ENCODE measurements at places on chromosomes 1 and 21.

DNA sequence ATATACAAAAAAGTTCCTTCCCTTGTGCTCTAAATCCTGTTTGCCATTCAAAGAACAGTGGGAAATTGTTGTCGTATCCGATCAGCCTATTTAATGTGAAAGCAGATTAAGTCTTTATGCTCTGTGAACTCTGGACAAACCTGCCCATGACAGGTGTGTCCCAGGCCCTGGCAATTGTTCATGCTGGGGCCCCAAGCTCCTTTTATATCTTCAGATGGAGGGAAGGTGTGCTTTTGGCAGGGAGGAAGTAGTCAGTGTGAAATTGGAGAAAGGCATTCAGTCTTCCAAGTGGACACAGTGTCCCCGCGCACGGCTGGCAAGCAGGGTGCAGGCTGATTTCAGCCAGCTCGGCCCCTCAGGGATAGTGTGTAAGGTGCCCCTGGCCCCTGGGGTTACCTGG, 135.1 kb upstream of the F3 start:
- DNase-seq = no peak

DNA sequence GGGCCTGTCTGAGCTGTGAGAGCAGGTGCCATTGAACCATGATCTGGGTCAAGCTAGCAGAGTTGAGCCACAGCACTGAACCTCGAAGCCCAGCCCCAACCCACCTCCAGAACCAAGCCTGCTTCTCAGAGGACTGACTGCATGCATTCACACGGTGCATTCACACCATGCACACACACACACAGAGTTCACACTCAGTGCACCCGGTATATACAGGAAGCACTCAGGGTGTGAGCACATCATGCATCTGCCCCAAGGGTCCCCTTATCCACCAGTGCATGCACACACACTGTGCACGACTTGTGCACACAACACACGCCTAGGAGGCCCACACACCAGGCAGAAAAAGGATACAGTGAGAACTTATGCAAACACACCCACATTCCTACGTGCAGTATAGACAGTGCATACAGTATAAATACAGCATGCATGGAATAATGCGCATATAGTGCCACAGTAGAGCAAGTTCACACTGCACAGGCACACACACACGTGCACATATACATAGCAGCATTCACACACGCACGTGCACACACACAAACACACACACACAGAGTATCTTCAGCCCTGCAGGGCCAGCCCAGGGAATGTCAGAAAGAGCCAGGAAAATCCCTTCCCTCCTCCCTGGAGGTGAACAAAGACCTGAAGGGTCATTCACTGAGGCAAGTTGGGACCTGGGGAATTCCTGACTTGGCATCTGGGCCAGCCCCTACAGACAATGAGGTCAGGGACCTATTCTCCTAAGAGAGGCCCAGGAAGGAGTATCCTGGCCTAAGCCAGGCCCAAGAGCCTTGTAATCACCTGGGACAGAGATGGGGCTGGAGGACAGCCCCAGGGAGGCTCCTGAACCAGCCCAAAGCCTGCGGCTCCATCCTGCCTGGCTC, 42.1 kb downstream of the CAMK2N1 start:
- DNase-seq = no peak

DNA sequence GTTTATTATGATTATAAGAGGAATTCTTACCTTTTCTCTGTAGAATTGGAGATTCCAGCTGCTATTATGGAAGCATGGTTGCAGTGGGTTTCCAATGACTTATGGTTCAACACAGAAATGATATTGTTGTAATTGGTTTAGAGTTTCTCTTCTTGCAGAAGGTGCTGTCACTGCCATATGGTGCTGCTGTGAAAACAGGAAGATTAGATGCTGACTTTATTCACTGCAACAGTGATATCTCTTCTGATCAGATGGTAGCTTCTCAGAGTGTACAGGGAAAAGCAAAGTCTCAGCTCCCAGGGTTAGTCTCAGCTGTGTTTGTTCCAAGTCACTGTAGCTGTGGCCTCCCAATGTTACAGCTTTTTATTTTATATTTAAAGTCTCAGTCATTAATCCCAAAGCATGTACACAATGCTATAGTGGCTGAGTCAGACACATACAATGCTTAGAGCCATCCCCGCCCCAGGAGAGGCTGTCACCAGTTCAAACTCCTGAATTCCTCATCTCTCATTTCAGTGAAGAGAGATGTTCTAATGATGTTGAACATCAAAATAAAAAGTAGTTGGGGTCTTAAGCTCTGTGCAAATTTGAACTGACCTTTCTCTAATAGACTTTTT, 42.7 kb upstream of the RGS2 start:
- no peak for DNase-seq

DNA sequence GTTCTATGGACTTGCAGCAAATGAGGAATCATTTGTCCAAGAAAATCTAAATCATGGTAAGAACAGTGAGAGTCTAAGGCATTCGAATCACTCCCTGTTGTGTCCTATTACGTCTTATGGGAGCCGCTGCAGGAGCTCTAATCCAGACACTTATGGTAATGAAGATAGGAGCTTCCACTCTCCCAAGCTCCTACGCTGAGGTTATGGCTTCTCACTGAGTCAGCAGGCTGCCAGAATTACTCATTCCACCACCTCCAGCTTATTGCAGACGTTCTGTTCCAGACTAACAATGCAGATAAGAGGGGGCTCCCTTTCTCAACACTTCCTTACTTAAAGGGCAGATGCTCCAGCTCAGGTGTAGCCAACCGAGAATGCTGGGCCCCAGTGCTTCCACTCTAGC, 212.6 kb downstream of the GREM2 start:
- DNase-seq = no peak

- no peak for DNase-seq
Measured at GRCh38 chr1:9892563-9893528, 17.2 kb downstream of the CTNNBIP1 start.

GRCh38 chr1:208787219-208787618, 543.0 kb upstream of the PLXNA2 start:
- no peak for DNase-seq

GRCh38 chr1:116907351-116907750, 2.4 kb upstream of the PTGFRN start:
- no peak for DNase-seq

- DNase-seq = no peak
Measured at GRCh38 chr1:81801651-81802456, 1.1 kb downstream of the ADGRL2 start.

GRCh38 chr1:203060115-203060514, 25.7 kb downstream of the MYOG start:
- no peak for DNase-seq

- DNase-seq = no peak
Measured at GRCh38 chr1:57132993-57133622, 167.3 kb upstream of the C8B start.

DNA sequence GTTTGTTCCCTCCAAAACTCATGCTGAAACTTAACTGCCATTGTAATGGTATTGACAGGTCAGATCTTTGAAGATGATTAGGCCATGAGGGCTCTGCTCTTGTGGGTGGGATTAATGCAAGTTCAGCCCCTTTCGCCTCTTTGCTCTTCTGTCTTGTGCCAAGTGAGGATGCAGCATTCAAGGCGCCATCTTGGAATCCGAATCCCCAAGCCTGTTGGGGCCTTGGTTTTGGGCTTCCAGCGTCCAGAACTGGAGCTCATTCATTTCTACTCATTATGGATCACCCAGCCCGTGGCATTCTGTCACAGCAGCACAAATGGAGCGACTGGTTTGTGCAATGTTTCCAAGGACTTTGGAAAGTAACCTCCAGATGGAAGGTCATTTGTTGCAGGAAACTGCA, 5.6 kb downstream of the TTC34 start:
- no peak for DNase-seq

GRCh38 chr1:224541901-224542630, 74.1 kb upstream of the CNIH3 start:
- no peak for DNase-seq

DNA sequence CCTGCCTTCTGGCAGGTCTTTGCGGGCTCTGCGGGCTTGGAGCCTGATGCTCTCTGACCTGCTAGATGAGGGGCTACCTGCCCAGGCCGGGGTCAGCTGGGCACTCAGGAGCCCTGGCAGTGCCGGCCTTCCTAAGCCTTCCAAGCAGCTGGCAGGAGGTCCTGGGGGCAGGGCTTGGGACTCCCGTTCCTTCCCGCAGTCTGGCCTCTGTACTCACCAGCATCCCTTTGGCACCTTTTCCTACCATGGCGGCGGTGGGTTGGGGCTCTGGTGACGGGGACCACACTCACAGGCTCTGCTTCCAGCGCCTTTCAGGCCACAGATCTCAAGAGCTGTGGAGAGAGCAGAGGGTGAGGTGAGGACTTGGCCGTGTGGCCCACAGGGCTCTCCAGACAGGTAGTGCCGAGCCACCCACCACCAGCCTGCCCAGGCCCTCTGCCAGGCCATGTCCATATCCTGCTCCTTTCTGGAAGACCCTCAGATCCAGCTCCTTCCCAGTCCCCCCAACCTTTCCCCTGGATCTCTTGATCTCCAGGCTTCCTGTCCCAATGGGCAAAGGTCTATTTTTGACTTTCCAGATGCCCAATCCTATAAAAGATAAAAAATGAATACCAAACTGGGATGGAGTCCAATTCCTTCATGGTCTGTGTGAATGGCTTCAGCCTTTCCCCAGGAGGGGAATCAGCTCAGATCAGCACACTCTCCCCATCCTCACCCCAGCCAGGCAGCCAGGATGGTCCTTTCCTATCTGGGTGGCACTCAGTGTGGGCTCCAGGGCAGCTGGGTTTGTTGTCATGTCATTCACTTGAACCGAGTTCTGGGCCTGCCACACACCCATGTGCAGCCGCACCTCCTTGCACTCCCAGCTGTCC, 7.0 kb downstream of the SLC6A9 start:
- DNase-seq = no peak

GRCh38 chr1:151165281-151165737, 393 bp downstream of the LYSMD1 start:
- DNase-seq = no peak

DNA sequence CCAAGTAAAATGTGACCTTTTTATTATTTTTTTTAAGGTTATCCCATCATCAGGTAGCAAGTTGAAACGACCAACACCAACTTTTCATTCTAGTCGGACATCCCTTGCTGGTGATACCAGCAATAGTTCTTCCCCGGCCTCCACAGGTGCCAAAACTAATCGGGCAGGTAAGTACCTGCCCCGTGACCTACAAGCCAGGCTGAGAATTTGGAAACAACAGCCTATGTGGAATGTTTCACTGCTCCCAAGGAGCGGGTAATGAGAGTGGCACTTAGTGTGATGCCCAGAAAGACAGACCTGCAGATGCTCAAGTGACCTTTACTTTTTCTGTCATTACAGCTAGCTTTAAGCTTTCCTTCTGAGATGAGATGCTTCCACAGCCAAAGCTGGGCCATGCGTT, 6.9 kb upstream of the BMP8A start:
- no peak for DNase-seq

GRCh38 chr1:196088541-196088940, 519.7 kb downstream of the KCNT2 start:
- no peak for DNase-seq

DNA sequence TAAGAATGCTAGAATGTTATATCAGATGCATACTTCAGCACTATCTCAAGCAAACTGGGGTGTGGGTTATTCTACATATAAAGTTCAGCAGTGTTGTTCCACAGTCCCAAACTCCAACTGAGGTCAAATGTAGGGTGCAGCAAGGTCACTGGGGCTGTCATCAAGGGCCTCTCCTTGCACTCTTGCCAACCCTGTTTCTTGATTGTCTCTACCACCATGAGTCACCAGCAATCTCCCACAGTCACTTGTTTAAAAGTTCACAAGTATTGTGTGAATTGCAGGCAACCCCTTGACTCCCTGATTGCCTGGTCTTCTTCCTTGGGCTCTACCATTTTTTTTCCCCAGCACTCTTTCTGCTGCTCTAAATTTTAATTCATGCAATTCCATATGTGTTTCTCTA, 10.6 kb downstream of the METTL18 start:
- DNase-seq = no peak

DNA sequence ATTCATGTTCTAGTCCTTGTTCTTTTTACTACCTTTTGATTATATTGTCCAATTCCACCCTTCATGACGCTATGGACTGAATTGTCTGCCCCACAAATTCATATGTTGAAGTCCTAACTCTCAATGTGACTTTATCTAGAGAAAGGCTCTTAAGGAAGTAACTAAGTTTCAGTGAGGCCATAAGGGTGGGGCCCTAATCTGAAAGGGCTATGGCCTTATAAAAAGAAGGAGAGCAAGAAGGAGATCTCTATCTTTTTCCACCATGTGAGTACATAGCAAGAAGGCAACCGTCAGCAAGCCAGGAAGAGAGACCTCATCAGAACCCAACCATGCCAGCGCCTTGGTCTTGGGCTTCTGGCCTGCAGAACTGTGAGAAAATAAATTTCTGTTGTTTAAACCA, 95.9 kb downstream of the HIVEP3 start:
- DNase-seq = no peak

DNA sequence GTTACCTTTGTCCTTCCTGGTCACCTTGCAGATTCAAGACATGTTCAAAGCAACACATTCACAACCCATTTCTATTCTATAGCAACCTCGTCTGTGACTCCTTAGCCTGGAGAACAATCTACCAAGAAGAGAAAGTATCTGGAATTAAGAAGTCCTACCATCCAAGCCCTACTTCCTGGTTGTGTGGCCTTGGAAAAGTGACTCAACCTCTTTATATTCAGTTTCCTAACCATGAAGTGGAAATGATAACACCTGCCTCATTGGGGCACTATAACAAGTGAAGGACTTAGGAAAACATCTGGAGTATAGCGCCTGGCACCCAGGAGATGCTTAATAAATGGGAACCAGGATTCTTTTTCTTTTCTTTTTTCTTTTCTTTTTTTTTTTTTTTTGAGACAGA, 36.5 kb upstream of the SRRM1 start:
- DNase-seq = no peak

DNA sequence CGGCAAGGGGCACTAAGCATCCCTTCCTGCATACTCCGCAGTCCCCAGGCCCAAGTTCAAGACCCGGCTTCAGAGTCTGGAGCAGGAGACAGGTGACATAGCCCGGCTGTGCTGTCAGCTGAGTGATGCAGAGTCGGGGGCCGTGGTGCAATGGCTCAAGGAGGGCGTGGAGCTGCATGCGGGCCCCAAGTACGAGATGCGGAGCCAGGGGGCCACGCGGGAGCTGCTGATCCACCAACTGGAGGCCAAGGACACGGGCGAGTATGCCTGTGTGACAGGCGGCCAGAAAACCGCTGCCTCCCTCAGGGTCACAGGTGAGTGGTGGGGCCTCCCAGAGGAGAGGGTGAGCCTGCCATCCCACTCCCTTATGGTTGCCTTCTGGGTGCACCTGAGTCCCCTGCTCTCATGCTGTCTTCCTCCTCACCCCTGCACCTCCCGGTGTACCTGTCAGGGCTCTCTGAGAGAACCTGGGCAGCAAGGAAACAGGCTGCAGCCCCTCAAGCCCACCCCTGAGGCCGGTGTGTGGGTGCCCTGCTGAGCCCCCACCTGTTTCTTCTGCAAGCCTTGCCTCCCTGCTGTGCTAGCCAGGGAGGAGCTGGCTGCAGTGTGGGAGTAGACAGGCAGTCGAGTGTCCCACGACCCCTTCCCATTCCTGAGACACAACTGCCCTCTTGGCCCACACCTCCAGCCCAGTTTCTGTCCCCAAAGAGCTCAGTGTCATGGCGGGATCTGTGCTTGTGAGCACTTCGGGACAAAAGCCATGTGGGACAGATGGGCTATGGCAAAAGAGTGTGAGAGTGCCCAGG, 99.2 kb downstream of the TRIM11 start:
- DNase-seq = no peak

Measured in NCI-H1930 (cell line).